Activated T-cell treated with anti-CD3 and anti-CD28 coated beads, Interleukin-2, amount 50 U/mL, for 72 hours (primary cell): ENCODE measurements at places on chromosomes 16 and 17. TPM values are rescaled to one million over a fixed set of nuclear protein-coding genes. Genes with fewer than 3 reads are reported as not detected.

DNA sequence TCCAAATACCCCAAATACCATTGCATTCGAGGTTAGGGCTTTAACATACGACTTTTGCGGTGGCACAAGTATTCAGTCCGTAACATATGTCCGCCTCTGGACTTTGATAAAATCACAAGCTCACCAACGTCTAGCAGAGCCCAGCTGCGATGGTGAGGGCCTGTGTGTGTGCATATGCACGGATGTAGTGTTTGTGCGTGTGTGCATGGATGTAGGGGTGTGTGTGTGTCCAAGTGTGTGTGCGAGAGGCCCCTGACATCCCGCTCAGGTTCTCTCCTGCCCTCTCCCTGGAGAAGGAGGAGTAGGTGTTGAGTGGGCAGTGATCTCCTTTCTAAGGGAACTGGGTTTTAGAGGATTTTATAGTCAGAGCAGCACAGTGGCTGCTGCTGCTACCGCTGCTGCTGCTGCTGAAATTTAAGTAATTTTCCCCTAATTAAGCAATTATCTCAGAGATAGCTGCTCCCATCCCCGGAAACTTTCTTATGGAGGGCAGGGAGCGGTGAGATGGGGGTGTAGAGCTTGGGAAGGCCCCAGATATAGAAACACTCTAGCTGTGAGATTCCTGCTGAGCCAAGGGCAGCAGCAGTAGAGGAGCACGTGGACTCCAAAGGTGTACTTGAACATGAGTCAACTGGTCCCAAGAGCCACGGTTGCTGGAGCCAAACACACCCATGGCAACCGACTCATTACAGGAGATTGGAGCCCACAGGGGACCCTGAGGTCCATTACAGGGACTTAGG is 121.7 kb upstream of the SDK2 start:
- H3K4me3 ChIP-seq, result no peak overlapping the region
- no peak overlapping the region for H3K27ac ChIP-seq
- no peaks in the 10 kb centered on the region for H3K4me1 ChIP-seq
- DNase-seq, result no peak
- no peaks in the 10 kb centered on the region for H3K27me3 ChIP-seq

TMEM88 gene
- total RNA-seq, result 5.3 TPM

- H3K27me3 ChIP-seq, result no peaks in the 10 kb centered on the region
- no peak overlapping the region for H3K27ac ChIP-seq
- H3K4me3 ChIP-seq, result no peak overlapping the region
- no peak for DNase-seq
These were observed 463.6 kb upstream of the SOX9 start for GRCh38 chr17:71656964-71657858.

TRIM72 gene
- total RNA-seq, result not detected

DNA sequence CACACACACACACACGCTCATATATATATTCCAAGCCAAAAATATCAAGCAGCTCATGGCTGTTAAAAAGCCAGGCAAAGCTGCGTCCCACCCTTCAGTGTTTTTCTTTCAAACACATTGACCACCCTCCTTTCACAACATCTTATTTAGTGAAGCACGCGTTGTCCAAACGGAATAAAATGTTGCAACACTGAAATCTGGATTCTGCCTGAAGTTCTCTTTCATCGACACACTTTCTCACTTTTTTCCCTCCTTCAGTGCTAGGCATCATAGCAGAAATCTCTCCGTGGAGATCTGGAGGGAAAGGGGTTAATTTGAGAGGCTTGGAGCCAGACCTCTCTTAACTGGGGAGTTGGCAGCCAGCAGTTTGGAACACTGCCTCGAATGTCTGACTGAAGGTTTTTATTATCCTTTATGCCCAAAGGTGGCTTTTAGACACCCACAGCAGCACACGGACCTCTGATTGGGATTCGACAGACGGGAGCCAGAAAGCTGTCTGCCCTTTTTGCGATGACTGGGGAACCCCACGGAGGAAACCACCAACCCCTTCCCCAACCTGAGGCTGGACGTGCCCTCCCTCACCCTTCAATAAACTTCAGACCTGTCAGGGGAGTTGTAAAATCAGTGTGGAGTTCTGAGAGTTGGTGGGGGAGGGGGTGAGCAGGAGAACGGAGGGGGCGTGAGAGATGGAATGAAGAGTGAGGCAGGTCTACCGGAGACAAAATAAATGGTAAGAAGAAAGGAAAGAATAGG is 833.6 kb upstream of the SOX9 start:
- no peak overlapping the region for H3K27ac ChIP-seq
- DNase-seq, result no peak
- H3K27me3 ChIP-seq, result no peaks in the 10 kb centered on the region
- no peak overlapping the region for H3K4me3 ChIP-seq
- peaks cover 1% of the 10 kb centered on the region for H3K36me3 ChIP-seq
- H3K4me1 ChIP-seq, result no peaks in the 10 kb centered on the region

DNA sequence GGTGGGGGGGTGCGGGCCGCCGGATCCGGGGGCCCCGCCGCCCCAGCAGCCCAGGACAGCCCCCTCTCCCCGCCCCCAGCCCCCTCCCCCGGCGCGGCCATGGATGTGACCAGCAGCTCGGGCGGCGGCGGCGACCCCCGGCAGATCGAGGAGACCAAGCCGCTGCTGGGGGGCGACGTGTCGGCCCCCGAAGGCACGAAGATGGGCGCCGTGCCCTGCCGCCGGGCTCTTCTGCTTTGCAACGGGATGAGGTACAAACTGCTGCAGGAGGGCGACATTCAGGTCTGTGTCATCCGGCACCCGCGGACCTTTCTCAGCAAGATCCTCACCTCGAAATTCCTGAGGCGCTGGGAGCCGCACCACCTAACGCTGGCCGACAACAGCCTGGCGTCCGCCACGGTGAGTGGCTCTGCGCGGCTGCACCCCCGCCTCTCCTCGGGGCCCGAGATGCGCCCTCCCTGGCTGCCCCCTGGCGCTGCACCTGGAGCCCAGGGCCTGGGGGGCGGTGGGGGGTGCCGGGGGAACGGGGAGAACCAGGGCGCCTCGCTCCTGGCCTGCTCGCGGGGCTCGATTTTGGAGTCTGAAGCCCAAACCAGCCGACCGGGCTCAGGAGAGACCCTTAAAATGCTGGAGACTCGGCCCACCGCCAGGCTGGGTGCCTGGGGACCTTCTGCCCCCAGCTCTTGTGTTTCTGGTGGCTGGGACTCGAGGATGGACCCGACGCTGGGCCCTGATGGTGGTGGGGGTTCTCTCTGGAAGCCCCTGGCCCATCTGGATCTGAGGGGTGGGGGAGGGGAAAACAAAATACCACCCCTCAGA is 744 bp downstream of the CMIP start:
- peak; percentile 64 for DNase-seq
- peaks cover 48% of the 10 kb centered on the region for H3K4me1 ChIP-seq
- peak overlapping the region; percentile 91 for H3K4me3 ChIP-seq
- peaks cover 14% of the 10 kb centered on the region for H3K27me3 ChIP-seq
- peak overlapping the region; percentile 85 for H3K27ac ChIP-seq

MT1A gene
- total RNA-seq, result 1.5 TPM

GRCh38 chr16:8867216-8867931 is 1.4 kb downstream of the CARHSP1 start:
- peaks cover 55% of the 10 kb centered on the region for H3K4me1 ChIP-seq
- no peaks in the 10 kb centered on the region for H3K27me3 ChIP-seq
- H3K36me3 ChIP-seq, result peaks cover 5% of the 10 kb centered on the region
- peak overlapping the region; percentile 87 for H3K4me3 ChIP-seq
- DNase-seq, result no peak
- H3K27ac ChIP-seq, result peak overlapping the region; percentile 75

- no peak overlapping the region for H3K27ac ChIP-seq
- H3K4me1 ChIP-seq, result peaks cover 19% of the 10 kb centered on the region
- no peaks in the 10 kb centered on the region for H3K36me3 ChIP-seq
- DNase-seq, result no peak
These were observed 1.6 kb downstream of the RIPOR1 start for GRCh38 chr16:67530013-67530939.

GRCh38 chr17:77036841-77037381 is 103.9 kb upstream of the SEC14L1 start:
- peaks cover 22% of the 10 kb centered on the region for H3K27me3 ChIP-seq
- no peak overlapping the region for H3K27ac ChIP-seq
- H3K4me1 ChIP-seq, result no peaks in the 10 kb centered on the region
- no peak overlapping the region for H3K4me3 ChIP-seq

CTRB1 gene
- not detected for total RNA-seq

GRCh38 chr16:70652322-70652721 is 6.0 kb downstream of the IL34 start:
- H3K36me3 ChIP-seq, result no peaks in the 10 kb centered on the region
- no peaks in the 10 kb centered on the region for H3K27me3 ChIP-seq
- DNase-seq, result no peak
- H3K27ac ChIP-seq, result no peak overlapping the region
- H3K4me3 ChIP-seq, result no peak overlapping the region

DNA sequence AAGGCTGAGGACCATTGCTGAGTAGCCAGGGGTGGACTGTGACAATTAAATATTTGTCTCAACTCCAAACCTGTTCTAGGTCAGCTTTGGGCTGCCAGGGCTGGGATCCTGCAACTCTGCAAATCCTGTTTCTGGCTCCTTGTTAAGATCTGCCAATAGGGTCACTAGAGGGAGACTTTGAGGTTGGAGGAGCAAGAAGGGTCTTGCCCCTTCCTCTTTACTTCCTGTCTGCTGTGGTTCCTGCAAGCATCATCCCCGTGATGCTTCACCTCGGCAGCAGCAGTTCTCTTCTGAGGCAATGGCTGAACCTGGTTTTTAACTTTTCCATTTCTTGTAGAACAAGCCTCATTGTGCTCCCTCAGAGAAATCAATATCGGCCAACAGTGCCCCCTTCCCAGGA is 124.6 kb downstream of the IRX5 start:
- DNase-seq, result no peak
- no peak overlapping the region for H3K4me3 ChIP-seq
- peaks cover 11% of the 10 kb centered on the region for H3K4me1 ChIP-seq
- H3K27me3 ChIP-seq, result peaks cover 46% of the 10 kb centered on the region
- no peaks in the 10 kb centered on the region for H3K36me3 ChIP-seq

DNA sequence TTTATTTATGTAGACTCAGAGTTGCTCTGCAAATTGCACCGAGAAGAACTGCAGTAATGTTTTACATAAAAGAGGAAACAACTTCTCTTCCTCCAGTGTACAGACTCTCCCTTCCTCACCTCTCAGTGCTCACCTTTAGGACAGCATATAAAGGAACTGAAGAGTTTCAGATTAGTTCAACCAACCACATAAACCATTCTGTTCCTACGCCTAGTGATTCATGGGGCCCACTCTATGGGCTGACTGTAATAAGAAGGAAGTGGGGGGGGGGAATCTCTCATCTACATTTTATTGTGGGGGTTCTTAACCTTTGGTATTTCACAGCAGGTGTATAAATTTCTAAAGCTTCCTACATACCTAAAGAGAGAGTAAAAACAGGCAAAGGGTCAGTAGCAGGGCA is 18.3 kb downstream of the ZSWIM7 start:
- DNase-seq, result peak; percentile 29
- H3K4me1 ChIP-seq, result peaks cover 20% of the 10 kb centered on the region
- H3K36me3 ChIP-seq, result peaks cover 10% of the 10 kb centered on the region
- H3K27me3 ChIP-seq, result no peaks in the 10 kb centered on the region
- H3K4me3 ChIP-seq, result peak overlapping the region; percentile 15

DNA sequence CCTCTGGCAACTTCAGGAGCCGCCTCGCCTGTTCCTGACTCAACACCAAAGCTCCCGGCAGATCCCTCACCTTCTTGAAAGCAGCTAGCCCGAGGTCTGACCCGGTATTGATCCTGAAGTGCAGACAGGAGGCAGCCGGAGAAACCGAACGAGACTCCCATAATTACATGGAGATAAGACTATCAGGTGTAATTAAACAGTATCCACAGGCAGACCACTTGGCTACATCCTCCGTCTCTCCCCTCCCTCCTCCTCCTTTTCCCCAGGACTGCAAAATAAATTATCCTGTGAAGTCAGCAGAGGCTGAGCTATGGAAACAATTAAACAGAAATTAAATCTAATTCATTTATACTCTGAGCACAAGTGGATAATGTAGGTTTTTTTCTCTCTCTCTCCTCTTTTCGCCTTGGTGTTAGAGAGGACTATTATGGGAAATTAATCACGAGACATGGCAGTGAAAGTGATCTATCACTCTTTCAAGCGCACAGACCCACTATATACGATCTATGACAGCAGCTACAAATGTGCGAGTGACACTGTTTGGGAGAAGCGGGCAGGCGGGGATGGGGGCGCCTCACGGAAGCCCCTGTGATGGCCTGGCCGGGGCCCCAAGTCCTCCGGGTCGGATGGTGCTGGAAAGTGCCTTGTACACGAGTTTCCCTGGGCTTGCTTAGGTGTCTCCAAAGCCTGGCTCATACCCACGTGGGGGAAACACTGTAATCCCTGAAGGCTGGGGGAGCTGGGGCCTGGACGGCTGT is 92.8 kb downstream of the RBFOX3 start:
- no peak overlapping the region for H3K27ac ChIP-seq
- no peaks in the 10 kb centered on the region for H3K36me3 ChIP-seq
- H3K4me3 ChIP-seq, result no peak overlapping the region

DNA sequence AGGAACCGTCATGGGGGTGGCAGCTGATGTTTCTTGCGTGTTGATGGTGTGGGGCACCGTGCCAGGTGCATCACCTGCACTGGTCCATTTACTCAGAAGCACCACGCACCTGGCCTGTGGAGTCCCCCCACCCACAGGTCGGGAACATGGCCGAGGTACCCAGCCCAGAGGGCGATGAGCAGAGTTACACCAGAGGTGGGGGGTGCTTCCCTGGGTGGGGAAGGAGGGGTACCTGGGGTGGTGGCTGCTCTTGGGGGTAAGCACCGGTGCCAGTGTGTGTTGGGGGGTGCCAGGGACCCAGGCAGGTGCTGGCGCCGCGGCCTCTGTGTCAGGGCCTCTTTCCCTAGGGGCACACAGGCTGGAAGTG is 5.0 kb upstream of the ZNF750 start:
- H3K27me3 ChIP-seq, result no peaks in the 10 kb centered on the region
- DNase-seq, result no peak
- peaks cover 19% of the 10 kb centered on the region for H3K4me1 ChIP-seq
- no peak overlapping the region for H3K4me3 ChIP-seq

GSG1L gene
- total RNA-seq, result not detected

DNA sequence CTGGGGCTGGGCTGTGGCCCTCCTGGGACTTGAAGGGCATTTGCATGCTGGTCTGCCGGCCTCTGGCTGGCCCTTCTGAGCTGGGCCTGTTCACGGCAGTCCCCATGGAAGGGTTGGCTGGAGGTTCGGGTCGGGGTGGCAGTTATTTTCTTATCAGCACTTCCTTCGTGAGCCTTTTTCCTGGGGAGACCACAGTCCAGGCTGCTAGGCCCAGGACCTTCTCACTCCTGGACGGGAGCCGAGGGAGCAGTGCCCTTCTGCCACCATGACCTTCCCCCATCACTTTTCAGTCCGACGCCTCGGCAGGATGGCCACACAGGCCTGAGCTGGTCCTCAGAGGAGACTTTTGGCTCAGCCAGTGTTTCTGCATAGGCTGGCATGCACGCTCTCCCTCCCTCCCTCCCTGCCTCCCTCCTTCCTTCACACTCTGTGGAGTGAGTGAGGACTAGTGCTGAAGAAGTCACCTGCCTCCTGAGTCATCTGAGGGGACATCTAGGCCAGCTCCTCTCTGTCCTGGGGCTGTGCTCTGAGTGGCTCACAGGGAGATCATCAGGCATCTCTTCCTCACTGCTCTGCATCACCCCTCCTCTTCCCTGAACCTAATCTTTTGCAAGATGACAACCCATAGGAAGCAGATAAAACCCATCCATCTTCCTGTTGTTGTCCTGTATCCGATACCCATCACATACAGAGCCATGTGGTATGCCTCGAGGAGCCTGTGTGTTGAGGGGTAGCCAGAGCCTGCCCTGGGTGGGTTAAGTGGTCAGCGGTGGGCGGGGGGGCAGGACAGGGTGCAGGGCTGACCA is 109.7 kb downstream of the RAP1GAP2 start:
- no peak overlapping the region for H3K27ac ChIP-seq
- peaks cover 16% of the 10 kb centered on the region for H3K36me3 ChIP-seq
- H3K4me3 ChIP-seq, result no peak overlapping the region
- H3K27me3 ChIP-seq, result no peaks in the 10 kb centered on the region
- DNase-seq, result no peak
